ENCODE measurements at places on chromosomes 7 and 10.

DNA sequence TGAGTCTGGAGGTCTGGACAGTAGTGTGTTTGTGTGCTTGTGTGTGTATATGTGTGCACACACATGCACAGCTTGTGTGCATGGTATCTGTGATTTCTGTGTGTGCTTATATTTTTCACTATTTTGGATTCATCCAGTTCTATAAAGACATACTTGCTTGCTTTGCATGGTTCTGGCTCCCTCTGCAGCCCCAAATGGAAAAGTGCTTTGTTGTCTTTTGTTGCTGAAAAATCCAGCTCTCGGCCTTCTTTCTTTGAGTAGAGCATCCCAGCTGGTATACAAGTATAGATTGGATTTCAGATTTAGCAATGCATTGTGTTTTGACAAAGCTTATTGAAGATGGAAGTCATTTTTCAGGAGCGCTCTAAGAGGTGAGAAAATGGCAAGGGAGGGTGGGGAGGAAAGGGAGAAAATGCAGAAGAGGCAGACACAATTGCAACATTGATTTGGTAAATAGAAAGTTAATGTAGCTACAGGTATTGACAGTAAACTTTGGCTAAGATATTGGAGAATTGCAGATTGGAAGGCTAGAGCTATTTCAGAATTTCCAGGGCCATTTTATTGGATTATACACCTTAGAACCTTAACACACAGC lies 333.9 kb downstream of the AUTS2 start:
- DNase-seq, result peak; percentile 12

DNA sequence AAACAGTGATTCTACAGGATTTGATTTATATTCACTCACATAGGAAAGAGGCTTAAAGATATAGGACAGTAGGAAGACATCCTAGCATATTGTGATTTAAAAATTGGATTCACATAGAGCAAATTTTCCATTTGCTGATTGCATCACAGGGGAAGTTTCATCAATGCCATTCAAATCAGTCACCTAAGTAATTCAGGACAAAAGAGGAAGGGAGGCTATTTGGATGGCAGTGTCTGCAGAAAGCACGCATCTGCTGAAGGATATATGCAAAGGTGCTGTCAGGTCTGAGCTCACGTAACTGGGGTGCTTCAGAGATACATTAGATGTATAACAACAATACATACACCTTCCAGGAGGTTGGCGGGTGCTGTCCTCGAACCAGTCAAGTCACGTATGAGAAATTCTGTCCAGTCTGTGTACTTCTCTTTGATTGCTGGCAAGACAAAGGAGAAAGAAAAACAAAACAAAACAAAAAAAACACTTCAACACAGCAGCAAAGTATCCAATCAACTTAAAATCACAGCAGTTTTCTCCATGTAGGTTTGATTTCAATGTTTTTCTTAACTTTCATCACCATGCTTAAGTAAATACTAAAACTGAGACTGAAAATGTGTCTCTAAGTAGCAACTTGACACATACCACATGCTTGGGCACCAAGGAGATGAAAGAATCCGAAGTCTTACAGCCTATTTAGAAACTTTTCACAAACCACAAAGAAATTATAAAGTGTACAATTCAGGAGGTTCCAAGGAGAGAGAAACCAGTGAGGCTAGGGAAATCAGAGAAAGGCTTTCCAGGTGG lies 125.1 kb downstream of the SFMBT2 start:
- DNase-seq, result no peak

GRCh38 chr10:95289921-95290421 lies 832 bp downstream of the PDLIM1 start:
- DNase-seq, result no peak

DNA sequence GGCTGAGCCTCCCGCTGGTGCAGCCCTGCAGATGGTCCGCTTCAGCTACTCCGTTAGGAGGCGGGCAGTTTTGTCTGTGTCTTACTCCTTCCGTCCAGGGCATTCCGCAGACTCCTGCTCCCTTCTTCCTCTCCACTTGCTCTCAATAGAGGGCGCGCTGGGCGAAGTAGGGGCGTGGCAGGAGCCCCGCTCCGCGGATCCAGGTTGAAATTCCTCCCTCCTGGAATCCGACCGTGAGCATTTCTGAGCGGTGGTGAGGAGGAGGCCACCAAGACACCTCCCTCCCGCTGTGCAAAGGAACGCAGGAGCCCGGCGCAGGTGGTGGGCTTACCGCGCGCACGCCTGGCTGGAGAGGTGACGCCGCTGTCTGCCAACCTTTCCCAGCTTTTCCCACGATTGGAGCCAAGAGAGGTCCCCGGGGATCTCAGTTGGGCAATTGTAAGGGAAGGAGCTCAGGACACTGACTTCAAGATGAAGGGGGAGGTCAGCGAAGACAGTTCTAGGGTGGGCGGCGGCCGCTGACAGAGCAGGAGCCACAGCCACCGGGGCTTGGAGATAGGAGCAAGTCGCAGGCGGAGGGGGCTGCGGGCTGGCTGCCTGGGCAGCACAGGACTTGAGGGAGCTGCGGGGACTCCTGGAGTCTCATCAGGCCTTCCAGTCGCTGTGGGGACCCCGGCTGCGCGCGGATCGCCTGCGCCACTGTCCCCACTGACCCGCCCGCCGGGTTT lies 1011.3 kb downstream of the XPNPEP1 start:
- DNase-seq, result peak; percentile 95

- DNase-seq, result no peak
Observed at GRCh38 chr7:23353172-23353571, 54.0 kb downstream of the MALSU1 start.

GRCh38 chr7:103686064-103686463 lies 240.1 kb upstream of the SLC26A5 start:
- no peak for DNase-seq

- no peak for DNase-seq
Observed at GRCh38 chr7:128394904-128395496, 14.8 kb downstream of the IMPDH1 start.

DNA sequence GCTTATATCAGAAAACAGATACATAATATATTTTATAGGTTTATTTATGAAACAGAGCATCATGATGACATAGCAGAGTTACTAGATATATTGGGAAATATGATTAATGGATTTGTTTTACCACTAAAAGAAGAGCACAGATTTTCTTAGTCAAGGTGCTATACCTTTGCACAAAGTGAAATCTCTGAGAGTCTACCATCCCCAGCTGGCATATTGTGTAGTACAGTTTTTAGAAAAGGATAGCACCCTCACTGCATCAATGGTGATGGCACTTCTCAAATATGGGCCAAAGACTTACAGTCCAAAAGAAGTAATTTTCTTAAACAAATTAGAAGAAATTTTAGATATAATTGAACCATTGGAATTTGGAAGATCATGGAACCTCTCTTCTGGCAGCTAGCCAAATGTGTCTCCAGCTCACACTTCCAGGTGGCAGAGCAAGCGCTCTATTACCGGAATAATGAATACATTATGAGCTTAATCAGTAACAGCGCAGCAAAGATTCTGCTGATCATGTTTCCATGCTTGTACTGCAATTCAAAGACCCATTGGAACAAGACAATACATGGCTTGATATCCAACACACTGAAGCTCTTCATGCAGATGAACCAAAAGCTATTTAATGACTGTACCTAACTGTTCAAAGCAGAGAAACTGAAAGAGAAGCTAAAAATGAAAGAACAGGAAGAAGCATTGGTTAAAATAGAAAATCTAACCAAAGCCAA lies 21.9 kb upstream of the CREB3L2 start:
- no peak for DNase-seq

DNA sequence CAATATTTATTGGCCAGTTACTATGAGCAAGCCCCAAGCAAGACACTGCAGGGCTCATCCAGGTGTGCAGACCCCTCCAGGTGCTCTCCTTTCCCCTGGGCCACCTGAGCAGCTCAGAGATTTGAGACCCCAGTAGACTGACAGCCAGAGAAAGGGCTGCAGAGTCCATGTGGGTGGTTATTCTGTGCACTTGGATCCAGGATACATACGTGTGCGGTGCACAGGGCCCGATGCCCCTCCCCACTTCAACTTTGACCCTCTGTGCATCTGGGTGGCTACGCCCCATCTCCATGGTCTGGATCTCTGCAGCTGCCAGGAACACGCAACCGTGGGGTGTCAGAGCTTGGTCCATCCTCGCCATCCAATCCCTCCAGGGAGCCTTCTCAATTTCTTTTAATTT lies 72.9 kb downstream of the MKI67 start:
- no peak for DNase-seq

- DNase-seq, result no peak
Observed at GRCh38 chr7:82235713-82236112, 207.9 kb downstream of the CACNA2D1 start.

DNA sequence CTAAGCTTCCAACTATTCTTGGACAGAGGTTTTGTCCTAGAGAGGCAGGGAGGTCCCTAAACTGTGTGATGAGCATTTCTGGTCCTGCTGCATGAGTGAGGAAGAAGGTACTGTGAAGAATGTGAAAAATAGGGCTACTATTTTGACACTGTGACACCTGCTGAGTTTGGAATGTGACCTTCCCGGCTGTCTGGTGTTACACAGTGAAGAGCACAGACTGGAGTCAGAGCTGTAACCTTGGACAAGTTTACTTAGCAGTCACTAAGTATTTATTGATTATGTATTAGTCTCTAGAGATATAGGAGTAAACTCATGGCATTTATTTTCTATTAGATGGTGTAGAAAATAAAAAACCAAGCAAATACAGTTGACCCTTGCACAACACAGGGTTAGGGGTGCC lies 12.3 kb downstream of the GOLGA7B start:
- peak; percentile 50 for DNase-seq

GRCh38 chr7:24763303-24763901 lies 6.1 kb upstream of the GSDME start:
- DNase-seq, result no peak

- no peak for DNase-seq
Observed at GRCh38 chr7:96188174-96188581, 133.7 kb downstream of the SLC25A13 start.

GRCh38 chr7:77537778-77538280 lies 734 bp downstream of the PTPN12 start:
- peak; percentile 31 for DNase-seq

DNA sequence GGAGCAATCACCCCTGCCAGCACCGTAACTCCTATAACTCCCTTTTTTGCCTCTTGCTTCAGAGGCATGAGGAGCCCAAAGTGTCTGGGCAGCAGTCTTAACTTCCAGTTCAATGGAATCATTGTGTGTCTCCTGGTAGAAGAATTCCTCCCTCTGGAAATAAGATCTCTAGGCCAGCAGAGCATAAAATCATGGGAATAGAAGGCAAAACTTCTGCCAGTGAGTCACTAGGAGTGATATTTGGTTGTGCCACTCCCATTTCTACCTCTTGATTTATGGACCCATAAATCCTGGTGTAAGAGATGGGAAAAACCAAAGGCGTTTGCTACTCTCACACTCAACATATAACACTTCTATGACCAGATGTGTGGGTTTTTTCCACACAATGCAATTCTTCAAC lies 104.9 kb upstream of the FAM180A start:
- no peak for DNase-seq

GRCh38 chr7:122628651-122629411 lies 70.1 kb downstream of the RNF133 start:
- no peak for DNase-seq

DNA sequence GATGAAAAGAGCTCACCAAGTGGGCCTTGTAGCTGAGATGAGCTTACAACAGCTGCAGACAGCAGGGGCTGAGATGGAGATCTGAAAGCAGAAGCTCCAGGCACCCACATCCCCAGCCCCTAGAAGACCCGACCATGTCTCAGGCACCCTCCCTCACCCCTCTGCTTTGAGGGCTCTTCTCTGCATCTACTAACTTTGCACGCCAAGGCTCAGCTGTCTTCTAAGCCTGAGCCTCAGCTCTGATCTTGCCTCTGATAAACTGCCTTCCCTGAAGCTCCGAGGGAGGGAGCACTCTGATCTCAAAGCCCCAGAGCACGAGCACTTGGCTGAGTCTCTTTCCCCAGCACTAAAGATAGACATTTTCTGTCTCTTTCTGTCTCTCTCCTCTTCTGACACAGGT lies 42.0 kb downstream of the ANXA8 start:
- no peak for DNase-seq

GRCh38 chr10:71231206-71231605 lies 18.8 kb downstream of the UNC5B start:
- DNase-seq, result no peak

GRCh38 chr7:21550076-21550475 lies 7.2 kb downstream of the DNAH11 start:
- DNase-seq, result no peak

DNA sequence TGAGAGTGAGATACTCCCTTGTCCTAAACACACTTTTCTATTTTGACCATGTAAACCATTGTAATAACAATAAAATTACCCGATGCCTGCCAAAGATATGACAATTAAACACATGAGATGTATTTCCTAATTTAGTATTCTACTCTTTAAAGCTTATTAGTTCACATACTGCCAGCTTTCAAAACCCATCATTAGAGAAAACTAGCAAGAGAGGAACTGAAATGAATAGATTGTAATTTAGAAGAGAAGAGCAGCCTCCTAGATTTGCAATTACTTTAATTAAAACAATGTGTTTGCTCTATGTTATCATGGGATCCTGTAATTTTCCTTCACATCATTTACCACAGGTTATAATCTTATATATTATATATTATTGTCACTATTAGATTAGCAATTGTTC lies 428.2 kb downstream of the THSD7A start:
- DNase-seq, result no peak

GRCh38 chr7:45657136-45657889 lies 83.1 kb downstream of the ADCY1 start:
- no peak for DNase-seq

Measured in WTC11 (cell line).